Fibroblast of skin of left biceps (primary cell): ENCODE measurements at places on chromosomes 3 and 15.

DNA sequence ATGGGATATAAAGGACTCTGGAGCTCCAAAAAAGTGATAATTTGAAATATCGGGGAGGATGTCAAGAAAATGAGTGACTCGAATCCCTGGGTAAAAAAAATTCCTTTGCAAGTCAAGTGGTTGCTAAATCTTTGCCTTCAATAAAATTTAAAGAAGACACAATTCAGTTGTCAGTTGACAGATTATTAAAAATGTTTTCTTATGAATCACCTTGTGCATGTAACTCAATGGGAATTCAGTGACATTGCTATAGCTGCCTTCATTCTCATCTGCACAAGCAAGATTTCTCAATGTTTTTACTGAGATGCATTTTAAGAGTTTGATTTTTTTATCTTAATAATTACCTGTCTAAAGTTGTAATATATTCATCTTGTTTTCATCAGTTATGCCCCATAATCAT is 264.0 kb upstream of the IL12A start:
- no peak for DNase-seq

DNA sequence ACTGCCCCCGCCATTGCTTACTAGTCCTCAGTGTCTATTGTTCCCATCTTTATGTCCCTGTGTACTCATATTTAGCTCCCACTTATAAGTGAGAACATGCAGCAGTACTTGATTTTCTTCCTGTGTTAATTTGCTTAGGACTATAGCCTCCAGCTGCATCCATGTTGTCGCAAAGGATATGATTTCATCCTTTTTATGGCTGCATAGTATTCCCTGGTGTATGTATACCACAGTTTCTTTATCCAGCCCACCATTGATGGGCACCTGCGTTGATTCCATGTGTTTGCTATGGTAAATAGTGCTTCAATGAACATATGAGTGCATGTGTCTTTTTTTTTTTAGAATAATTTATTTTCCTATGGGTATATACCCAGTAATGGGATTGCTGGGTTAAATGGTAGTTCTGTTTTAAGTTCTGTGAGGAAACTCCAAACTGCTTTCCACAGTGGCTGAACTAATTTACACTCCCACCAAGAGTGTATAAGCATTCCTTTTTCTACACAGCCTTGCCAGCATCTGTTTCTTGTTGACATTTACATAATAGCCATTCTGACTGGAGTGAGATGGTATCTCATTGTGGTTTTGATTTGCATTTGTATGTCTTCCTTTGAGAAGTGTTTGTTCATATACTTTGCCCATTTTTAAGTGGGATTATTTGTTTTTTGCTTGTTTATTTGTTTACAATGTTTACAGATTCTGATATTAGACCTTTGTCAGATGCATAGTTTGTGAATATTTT is 53.7 kb downstream of the GALK2 start:
- DNase-seq: no peak

- DNase-seq: no peak
Observed at GRCh38 chr3:59605318-59605717, 555.5 kb upstream of the CFAP20DC start.

DNA sequence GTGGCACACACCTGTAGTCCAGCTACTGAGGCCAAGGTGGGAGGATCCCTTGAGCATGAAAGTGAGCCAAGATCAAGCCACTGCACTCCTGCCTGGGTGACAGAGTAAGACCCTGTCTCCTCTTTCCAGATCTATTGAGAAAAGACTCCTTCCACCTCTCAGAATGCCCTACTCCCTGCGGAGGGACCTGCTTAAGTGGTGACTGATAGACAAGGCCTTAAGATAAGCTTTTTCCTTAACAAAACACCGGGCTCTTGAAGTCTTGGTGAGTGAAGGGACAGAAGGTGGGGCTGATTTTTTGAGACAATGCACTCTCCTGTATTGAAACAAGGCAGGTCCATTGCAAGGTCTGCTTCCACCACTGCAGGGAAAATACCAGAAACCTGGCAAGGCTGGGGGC is 338.4 kb upstream of the FRG2C start:
- DNase-seq: no peak

DNA sequence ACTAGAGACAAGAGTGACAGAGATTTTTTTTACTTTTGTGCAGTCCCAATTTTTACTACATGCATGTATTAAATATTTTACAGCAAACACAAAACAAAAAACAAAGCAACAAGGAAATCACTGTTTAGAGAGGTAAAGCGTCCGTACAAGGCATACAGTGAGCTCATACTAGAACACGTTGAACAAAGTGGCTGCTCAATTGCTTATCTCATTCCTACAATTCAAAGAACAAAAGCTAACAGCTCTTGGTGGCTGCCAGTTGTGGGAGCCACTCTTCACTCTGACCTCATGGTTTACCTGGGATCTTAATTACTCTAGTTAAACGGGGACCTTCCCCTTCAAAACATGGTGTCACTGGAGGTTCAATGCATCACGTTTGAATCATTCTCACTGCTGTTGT is 7.6 kb upstream of the ARHGEF26 start:
- DNase-seq: no peak

DNA sequence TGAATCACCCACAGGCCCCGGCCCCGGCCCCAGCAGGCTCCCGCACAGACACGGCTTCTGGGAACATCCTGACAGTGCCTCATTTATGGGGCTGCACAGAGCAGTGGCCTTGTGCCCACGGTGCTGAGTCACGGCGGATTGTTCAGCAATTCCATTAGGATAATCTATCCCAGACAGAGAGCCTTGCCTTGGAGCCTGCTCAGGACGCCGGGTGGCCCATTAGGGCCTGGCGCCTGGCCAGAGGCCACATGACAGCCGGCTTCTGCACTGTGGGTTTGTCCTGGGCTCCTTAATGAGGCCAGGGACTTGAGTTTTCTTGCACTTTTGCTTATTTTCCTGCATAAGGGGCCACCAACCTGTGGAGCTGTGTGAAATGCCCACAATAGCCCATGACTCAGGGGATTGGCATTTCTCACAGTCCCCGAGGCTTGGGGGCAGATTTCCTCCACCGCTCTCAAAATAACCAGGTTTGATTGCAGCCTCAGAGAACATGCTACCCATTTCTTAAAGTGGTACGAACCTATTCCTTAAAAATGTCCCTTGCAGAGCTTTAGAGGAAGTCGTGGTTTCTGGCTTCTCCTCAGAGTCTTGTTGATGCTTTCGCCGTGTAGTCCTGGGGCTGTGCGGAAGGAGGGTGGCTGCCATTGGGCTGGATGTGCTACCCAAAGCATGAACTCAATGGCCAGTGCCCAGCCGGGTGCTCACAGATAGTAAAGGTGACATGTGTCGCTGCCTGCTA is 19.0 kb downstream of the SYNM start:
- peak; percentile 88 for DNase-seq

GRCh38 chr15:101070502-101071273 is 151.5 kb downstream of the LRRK1 start:
- DNase-seq: peak; percentile 43

- no peak for DNase-seq
Observed at GRCh38 chr3:157070678-157070999, 89.3 kb downstream of the CCNL1 start.

DNA sequence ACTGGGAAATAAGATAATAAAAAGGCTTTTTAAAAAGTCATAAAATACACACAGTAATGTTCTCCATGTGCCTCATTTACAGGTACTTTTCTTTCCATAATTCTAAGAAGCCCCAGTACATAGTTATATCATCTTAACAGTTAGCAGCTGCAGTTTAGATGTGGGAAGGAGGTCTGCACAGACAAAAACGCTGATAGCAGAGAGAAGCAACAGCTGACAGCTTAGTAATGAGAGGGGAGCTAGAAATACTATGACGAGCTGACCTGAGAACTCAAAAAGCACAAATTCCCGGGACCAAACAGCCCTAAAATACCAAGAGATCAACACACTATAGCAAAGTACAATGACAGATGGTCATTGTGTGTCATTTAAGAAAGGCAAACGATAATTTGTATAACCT is 36.7 kb upstream of the ARHGEF3 start:
- DNase-seq: no peak

GRCh38 chr15:77083381-77084160 is 12.7 kb upstream of the TSPAN3 start:
- no peak for DNase-seq

DNA sequence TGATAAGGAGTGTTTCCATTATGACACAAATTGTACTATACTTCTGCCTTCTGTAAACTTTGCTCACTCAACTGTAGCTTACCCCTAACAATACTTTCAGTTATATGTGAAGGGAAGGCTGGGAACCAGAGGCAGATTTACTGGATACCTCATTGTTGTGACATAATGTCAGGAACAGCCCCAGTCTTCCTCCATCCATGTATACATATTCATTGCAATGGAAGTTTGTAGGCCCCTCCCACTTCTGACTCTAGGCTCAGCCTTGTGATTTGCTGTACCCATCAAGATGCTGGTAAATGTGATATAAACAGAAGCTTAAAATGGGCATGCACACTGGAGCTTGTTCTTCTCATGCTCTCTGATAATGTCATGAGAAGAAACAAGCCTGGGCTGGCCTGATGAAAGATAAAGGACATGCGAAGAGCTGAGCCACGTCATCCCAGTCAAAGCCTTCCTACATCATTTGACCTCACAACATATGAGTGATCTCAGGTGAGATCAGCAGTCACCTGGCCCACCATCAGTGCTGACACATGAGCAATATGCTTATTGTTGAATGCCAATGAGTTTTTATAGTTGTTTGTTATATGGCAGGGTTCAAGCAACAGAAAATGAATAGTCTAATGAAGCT is 267.8 kb downstream of the GAP43 start:
- DNase-seq: no peak

- no peak for DNase-seq
Observed at GRCh38 chr3:24673596-24673995, 178.9 kb upstream of the THRB start.

GRCh38 chr15:68055224-68055705 is 1.1 kb downstream of the PIAS1 start:
- no peak for DNase-seq

- no peak for DNase-seq
Observed at GRCh38 chr15:42080186-42080918, 14.0 kb downstream of the PLA2G4D start.

DNA sequence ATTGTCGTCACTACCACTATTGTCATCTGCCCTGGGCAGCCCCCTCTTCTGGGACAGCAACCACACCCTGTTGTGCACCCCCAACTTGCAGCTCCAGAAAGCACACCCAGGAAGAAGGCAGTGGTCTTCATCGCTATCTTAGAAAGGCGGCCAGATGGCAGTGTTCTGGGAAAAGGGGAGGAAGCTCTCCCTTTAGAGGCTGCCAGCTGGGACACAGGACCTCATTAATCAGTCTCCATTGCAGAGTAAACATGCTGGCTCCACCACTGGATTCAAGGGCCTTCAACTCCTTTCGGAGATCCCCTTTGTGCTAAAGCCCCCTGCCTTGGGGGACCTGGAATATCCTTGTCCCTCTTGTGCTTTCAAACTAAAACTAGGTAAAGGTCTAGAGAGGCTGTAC is 199.3 kb upstream of the LINGO1 start:
- no peak for DNase-seq

- peak; percentile 44 for DNase-seq
Observed at GRCh38 chr3:160376681-160377080, 22.3 kb downstream of the IFT80 start.

DNA sequence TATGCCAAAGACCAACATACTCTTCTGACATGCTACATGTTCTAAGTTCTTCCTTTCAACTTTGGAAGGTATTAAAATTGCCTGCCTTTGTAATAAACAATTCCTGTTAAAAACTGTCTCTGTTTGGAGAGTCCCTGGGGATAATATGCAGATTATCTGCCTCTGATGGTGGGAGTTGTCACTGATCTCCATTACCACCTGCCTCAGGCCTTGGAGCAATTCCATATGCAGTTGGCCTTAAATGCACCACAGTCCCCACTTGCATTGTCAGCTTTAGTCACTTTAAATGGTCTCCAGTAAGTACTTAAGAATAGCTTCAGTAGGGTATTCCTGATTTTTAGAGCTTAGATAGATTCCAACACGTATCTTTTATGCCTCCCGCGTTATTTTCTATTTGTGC is 121.1 kb upstream of the GOLIM4 start:
- no peak for DNase-seq

DNA sequence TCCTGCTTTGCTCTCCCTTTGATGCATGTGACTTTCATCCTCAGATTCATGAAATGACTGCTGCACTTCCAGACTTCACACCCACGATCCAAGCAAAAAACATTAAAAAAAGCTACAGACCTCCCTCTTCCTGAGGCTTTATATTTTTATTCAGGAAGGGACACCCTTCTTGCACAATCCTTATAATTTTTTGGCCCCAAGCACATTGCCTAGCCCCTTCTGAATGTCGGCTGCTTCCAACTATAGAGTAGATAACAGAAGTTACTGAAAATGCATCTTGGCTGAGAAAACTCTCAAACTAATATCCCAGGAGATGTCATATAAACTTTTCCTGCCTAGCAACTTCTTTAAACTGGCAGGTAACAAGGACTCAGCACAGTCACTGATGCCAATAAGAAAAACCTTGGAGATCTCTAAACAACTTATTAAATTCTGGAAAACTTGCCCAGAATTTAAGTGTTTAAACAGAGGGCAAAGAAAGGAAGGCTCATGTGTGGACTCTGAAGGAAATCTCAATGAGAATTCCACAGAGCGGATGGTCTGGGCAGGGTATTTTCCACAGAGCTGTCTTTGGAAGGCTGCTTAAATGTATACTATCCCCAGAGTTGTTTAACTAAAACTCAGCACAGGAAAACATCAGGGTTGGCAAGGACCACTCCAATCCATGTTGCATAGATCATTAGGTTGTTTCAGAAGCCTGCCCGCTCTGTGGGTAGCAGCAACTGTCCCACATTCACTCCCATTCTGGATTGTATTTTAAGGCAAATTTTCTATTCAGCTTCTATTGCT is 746.8 kb upstream of the LMCD1 start:
- no peak for DNase-seq

DNA sequence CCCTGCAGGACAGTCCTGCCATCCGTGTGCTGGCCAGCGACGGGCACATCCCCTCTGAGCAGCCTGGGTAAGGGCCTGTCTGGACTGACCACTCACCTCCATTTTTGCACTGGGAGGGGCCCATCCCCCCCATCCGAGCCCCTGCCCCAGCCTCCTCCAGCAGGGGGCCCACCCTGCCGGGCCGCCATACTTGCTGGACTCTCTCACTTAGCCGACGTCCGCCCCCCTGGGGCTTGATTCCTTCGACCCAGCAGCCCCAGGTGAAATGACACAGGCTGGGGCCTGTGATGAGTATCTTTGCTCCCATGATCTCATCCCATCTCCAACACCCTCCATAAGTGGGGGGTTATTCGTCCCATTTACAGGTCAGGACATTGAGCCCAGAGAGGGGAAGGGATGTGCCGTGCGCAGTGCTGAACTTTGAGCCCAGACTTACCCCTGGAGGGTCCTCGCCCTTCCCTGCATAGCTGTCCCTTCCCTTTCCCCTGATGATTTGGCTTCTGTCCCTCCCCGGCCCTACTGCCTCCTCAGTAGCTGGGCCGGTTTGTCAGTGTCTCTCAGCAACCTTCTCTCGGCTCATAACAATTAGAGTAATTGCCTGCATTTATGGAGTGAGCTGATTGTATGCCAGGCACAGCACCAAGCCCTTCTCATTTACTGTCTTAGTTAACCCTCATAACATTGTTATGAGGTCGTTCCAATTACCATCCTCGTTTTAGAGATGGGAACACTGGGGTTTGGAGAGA is 4.2 kb downstream of the LMAN1L start:
- no peak for DNase-seq

- DNase-seq: no peak
Observed at GRCh38 chr3:159938714-159939113, 49.9 kb upstream of the IL12A start.

GRCh38 chr3:186713499-186713898 is 3.7 kb upstream of the KNG1 start:
- no peak for DNase-seq

- DNase-seq: no peak
Observed at GRCh38 chr15:77901921-77902750, 175.4 kb downstream of the TBC1D2B start.
